ENCODE measurements at places on chromosomes 3 and 15.
A peak's percentile ranks its signal among the peaks of the same experiment; 100 is the strongest.

DNA sequence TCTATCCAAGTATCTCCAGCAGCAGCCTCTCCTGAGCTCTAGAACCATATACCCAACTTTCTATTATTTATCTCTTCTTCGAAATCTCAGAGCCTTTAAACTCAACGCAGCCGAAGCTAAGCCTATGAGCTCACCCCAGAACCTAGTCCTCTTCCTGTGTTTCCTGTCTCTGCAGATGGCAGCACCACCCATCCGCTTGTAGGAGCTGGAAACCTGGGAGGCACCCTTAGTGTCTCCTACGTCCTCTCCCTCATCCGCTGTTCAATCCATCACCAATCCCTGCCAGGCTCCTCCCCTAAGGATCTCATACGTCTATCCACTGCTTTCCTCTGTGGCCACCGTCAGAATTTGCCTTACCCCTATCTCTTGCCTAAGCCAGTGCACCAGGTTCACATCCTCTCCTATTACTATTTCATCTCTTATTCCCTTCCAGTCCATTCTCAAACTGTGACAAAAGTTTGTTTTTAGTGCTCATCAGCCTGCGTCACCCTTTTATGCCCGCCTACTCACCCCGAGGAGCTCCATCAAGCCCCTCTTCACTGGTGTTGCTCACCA is 9.6 kb downstream of the VGLL4 start:
- DNase-seq, result peak; percentile 13

- no peak for DNase-seq
Observed at GRCh38 chr3:13095408-13095937, 22.2 kb upstream of the IQSEC1 start.

DNA sequence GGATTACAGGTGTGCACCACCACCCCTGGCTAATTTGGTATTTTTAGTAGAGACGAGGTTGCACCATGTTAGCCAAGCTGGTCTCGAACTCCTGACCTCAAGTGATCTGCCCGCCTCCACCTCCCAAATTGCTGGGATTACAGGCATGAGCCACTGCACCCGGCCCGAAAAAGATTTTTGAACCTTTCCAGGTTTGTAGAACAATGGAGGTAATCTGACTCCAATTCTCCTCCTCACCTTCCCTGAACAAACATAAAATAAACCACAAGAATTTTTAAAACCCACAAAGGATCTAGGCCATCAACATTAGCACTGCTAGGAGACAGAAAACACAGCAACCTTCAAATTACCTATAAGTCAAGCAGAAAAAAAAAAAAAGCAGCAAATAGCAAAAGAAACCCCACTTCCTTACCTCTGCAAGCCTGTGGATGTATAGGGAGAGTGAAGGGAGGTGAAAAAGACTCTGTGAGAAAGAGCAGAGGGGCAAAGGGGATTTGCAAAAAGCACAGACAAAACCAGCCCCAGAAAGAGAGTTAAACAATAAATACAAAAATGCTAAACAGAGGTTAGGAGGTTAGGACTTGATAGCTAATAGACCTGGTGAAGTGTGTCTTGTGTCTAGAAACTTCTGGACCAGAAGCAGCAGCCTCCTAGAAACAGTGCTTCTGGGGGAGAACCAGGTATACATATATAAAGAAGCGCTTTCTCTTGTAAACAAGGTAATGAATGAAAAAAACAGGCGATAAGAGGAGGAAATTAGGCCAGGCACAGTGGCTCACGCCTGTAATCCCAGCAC is 32.1 kb downstream of the TFDP2 start:
- DNase-seq, result no peak

GRCh38 chr3:195063581-195064193 is 207.3 kb downstream of the XXYLT1 start:
- DNase-seq, result no peak

DNA sequence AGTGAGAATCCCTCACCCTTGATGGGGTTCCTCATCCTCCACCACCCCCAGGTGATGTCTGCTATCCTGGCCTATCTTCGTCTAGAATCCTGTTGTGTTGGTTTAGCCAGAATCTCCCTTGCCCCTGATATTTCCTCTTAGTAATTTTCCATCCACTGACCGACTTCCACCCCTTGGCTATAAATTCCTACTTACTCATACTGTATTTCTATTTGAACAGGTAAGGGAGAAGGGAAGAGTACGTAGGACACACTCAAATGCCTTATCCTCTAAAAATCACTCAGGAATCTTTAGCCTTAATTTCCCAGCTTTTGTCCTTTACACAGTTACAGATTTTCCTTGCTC is 678 bp upstream of the TFG start:
- DNase-seq, result no peak

- no peak for DNase-seq
Observed at GRCh38 chr15:82804575-82804949, 1.3 kb downstream of the FSD2 start.

DNA sequence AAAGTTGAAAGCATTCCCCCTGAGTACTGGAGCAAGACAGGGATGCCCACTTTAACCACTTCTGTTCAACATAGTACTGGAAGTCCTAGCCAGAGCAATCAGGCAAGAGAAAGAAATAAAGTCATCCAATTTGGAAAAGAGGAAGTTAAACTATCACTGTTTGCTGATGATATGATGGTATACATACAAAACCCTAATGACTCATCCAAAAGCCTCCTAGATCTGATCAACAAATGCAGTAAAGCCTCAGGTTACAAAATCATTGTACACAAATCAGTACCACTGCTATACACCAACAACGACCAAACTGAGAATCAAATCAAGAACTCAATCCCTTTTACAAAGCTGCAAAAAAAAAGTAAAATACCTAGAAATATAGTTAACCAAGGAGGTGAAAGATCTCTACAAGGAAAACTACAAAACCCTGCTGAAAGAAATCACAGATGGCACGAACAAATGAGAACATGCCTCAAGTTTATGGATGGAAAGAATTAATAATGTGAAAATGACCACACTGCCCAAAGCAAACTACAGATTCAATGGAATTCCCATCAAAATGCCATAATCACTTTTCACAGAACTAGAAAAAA is 40.3 kb downstream of the RPL39L start:
- no peak for DNase-seq

- DNase-seq, result no peak
Observed at GRCh38 chr15:100879464-100880138, at the start of gene ALDH1A3. TSS of gene ALDH1A3 (plus strand) at chr15:100879831. CDS start at chr15:100879908, 77 bp downstream.

- no peak for DNase-seq
Observed at GRCh38 chr3:184230603-184231528, 1.5 kb downstream of the VWA5B2 start.

- peak; percentile 41 for DNase-seq
Observed at GRCh38 chr3:50617096-50617791, at the start of gene MAPKAPK3. TSS of gene MAPKAPK3 (plus strand) at chr3:50617151. CDS start at chr3:50617566, 415 bp downstream.

- no peak for DNase-seq
Observed at GRCh38 chr3:53226841-53227407, 28.9 kb downstream of the TKT start.
